Central memory CD4-positive, alpha-beta T cell (primary cell): ENCODE measurements at places on chromosomes 12 and 14.

DNA sequence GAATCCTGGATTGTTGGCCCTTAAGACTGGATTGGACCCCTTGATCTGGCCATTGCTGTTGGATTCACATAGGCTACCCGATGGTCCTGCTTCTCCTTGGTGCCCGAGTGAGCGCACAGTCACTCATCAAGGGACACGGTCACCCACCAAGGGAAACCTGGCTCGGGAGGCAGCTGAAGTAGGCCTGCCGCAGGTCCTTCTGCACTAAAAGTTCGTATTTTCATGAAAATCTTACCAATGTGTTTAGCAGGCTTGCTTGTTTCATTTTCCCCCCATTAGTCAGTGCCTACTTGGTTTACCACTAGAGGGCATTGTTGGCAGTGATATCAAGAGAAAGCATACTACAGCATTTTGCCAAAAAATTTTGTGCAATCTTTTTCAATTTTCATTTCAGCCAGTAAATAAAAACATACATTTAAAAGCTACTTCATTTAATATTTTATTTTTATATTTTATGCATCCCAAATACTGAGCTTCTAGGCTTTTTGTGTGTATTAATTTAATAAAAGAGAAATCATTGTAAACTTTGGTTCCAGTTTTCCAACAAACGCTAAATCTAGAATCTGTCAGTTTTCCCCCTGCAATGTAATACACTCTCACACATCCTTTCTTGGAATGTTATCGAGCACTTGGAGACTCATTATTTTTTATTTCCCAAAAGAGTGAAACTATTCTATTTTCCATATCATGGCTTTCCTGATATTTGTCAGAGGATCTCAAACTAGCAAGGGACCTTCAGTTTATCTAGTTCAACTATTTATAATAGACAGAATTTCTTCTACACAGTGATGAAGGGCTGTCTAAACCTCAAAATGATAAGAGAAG, 116.7 kb downstream of the LMNTD1 start:
- peak; percentile 12 for DNase-seq

DNA sequence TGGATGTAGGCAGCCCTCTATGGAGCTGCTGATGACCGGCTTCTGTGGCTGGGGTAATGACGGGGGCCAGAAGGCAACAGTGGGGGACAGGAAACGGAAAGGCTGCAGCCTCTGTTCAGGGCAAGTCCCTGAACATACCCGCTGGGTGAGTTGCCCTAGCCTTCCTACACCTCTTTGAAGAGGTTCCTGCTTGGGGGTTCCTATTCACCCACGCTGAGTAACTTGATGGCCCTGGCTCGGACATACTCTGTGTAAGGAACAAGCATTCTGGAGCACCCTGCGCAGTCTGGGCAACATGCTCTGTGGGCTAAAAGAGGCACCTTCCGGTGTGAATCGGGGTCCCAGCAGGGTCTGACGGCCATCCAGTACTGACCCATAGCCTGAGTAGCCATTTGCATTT, 17.7 kb upstream of the GSC start:
- DNase-seq = no peak

GRCh38 chr14:29668201-29668600, 259.4 kb downstream of the PRKD1 start:
- DNase-seq = no peak

GRCh38 chr12:109741970-109742703, 28.5 kb downstream of the FAM222A start:
- DNase-seq = no peak
